ENCODE measurements at places on chromosomes 5 and 9. TPM values are rescaled to one million over a fixed set of nuclear protein-coding genes. Genes with fewer than 3 reads are reported as not detected.

Gene NIPAL4
- total RNA-seq, result 3.1 TPM

Gene SLC9A3
- total RNA-seq, result 1.3 TPM

Gene DTWD2
- total RNA-seq, result 6.0 TPM

Gene KIF4B
- not detected for total RNA-seq

Gene CD72
- total RNA-seq, result 110 TPM

Gene SARDH
- total RNA-seq, result 0.07 TPM

Gene SLC6A19
- not detected for total RNA-seq

Gene LHX6
- total RNA-seq, result not detected

Gene C7
- total RNA-seq, result not detected

Gene FAM81B
- total RNA-seq, result not detected

Gene PARP8
- 82.3 TPM for total RNA-seq

Gene NUTM2G
- total RNA-seq, result not detected

Gene TIMD4
- total RNA-seq, result not detected

Gene SNX24
- 7.9 TPM for total RNA-seq

Gene PMPCA
- 72.2 TPM for total RNA-seq

Gene ZNF883
- 0.54 TPM for total RNA-seq

Gene SLIT3
- total RNA-seq, result not detected

Gene ANKRD31
- 0.10 TPM for total RNA-seq
